ENCODE measurements at places on chromosomes 2 and 18.

- peaks cover 4% of the 10 kb centered on the region for H3K27me3 ChIP-seq
- no peaks in the 10 kb centered on the region for H3K36me3 ChIP-seq
- no peak overlapping the region for H3K27ac ChIP-seq
These were observed 3.0 kb upstream of the IL1B start for GRCh38 chr2:112839407-112840067.

DNA sequence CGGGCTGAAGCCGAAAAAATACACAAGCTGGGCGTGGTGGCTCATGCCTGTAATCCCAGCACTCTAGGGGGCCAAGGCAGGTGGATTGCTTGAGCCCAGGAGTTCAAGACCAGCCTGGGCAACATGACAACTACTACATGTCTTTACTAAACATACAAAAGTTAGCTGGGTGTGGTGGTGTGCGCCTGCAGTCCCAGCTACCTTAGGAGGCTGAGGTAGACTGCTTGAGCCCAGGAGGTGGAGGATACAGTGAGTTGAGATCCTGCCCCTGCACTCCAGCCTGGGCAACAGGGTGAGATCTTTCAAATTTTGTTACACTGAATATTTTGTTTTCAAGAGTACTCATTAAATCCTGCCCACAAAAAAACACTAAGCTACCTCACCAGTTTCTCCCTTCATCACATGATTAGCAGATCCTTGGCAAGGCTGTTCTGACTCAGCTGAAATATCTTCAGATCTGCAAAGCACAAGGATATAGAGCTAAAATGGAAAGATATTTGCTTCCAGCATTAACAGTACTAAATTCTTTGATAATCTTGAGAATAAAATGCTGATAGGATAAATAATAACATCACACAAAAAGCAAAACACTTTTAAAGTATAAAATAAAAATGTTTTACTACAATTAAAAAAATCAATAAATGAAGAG lies 28.2 kb upstream of the MCM6 start:
- H3K27me3 ChIP-seq: no peaks in the 10 kb centered on the region
- peak; percentile 48 for DNase-seq
- H3K27ac ChIP-seq: no peak overlapping the region
- H3K4me1 ChIP-seq: no peaks in the 10 kb centered on the region
- peaks cover 3% of the 10 kb centered on the region for H3K36me3 ChIP-seq

DNA sequence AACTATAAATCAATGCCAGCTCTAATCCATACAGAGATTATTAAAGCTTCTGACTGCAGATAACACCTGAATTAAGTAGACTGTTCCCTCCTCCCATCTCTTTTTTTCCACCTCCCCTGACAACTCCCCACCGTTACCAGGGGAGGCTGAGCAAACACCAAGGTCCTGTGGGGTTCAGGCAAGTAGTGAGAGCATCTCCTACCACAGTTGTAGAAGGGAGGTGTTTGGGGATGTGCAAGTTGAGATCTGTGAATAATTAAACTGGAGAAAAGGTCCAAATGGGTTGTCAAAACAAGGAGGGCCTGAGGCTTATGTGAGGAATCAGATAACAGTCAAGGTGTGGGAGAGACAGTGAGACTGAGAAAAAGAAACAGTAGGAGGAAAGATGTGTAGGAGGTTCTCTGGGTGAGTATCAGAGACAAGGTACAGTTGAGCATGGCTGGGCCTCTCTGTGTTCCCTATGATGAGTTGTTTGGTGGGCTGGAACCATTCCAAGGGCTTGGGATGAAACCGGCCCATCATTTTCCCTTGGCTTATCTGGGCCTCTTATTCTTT lies 194.6 kb downstream of the CYRIA start:
- H3K4me3 ChIP-seq: no peak overlapping the region
- no peak for DNase-seq
- no peaks in the 10 kb centered on the region for H3K27me3 ChIP-seq
- H3K36me3 ChIP-seq: no peaks in the 10 kb centered on the region
- H3K4me1 ChIP-seq: no peaks in the 10 kb centered on the region
- H3K27ac ChIP-seq: no peak overlapping the region

DNA sequence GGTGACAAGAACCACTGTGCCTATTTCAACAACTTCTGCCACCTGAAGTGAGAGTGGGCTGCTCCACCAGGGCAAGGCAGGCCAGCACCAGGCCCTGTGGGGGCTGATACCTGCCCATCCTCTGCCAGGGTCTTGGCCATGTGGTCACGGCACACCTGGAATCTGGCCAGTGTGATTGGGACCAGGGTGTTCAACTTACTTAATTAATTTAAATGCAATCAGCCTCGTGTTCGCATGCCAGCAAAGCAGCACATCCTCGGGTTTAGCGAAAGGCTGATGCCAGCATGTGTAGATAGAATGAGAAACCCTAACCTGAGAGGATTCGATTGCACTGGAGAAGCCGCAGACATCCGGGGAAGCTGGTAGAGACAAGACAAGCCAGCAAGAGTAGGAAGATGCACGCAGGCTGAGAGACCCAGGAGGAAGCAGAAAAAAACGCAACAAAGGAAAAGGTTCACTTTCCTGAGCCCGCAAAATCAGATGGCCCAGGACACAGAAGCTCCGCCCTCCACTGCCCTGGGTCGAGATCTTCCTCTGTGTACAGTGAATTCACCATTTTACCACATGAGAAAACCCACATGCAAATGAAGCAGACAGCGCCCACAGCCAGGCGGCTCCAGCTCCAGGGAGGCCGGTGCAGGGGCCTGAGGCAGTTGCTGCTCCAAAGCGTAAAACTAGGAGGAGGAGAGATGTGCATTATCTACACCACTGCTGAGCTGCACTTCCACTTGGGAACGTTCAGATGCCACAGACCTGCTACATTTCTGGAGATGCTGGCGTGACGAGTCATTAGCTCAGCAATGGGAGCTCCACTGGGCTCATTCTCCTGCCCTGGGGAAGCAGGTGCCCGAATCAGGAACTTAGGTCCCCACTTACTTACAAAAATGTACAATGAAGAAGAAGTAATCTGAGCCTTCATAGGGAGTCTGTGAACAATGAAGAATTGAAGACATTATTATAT lies 92.1 kb downstream of the TMEM18 start:
- H3K27me3 ChIP-seq: no peaks in the 10 kb centered on the region
- H3K27ac ChIP-seq: no peak overlapping the region
- no peaks in the 10 kb centered on the region for H3K36me3 ChIP-seq
- H3K4me3 ChIP-seq: no peak overlapping the region
- peaks cover 1% of the 10 kb centered on the region for H3K4me1 ChIP-seq

DNA sequence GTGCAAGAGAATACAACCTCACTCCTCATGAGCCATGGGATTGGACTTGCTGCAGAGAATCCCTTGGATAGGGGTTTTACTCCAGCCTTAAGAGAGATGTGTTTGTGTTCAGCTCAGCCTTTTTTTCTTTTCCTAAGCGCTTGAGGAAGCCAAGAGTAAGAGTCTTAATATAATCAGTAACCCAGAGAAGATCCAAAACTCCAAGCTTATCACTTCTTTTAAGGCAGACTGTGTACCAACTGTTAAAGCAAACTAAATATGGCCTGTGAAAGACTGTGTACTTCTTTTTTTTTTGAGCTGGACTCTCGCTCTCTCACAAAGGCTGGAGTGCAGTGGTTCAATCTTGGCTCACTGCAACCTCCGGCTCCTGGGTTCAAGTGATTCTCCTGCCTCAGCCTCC lies 30.4 kb downstream of the MSGN1 start:
- no peak for DNase-seq
- no peak overlapping the region for H3K27ac ChIP-seq
- no peaks in the 10 kb centered on the region for H3K36me3 ChIP-seq
